ENCODE measurements at places on chromosomes 11 and 22. TPM values are rescaled to one million over a fixed set of nuclear protein-coding genes. Genes with fewer than 3 reads are reported as not detected.

- peak; percentile 17 for DNase-seq
These were observed 594 bp downstream of the MPST start for GRCh38 chr22:37020192-37020479.

DNA sequence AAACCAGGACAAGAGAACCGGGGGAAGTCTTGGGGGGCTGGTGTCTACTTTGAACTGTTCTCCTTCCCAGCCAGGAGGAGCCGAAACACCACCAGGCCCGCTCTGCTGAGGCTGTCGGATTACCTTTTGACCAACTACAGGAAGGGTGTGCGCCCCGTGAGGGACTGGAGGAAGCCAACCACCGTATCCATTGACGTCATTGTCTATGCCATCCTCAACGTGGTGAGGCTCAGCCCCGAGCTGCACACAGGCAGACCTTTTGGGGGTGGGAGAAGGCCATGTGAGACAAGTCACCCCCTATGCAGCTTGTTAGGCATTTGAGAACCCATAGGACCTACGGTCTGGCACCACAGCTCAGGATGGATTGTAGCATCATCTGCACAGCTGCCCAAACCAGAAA, 2.8 kb downstream of the HTR3A start:
- DNase-seq = no peak

DNA sequence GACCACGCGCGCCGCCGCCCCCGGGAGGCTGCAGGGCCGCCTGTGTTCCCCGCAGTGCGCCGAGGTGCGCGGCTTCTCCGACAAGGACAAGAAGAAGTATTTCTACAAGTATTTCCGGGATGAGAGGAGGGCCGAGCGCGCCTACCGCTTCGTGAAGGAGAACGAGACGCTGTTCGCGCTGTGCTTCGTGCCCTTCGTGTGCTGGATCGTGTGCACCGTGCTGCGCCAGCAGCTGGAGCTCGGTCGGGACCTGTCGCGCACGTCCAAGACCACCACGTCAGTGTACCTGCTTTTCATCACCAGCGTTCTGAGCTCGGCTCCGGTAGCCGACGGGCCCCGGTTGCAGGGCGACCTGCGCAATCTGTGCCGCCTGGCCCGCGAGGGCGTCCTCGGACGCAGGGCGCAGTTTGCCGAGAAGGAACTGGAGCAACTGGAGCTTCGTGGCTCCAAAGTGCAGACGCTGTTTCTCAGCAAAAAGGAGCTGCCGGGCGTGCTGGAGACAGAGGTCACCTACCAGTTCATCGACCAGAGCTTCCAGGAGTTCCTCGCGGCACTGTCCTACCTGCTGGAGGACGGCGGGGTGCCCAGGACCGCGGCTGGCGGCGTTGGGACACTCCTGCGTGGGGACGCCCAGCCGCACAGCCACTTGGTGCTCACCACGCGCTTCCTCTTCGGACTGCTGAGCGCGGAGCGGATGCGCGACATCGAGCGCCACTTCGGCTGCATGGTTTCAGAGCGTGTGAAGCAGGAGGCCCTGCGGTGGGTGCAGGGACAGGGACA, 2.7 kb downstream of the NLRP6 start:
- DNase-seq = no peak

GRCh38 chr11:86802146-86802545, 1.8 kb downstream of the PRSS23 start:
- no peak for DNase-seq

DNA sequence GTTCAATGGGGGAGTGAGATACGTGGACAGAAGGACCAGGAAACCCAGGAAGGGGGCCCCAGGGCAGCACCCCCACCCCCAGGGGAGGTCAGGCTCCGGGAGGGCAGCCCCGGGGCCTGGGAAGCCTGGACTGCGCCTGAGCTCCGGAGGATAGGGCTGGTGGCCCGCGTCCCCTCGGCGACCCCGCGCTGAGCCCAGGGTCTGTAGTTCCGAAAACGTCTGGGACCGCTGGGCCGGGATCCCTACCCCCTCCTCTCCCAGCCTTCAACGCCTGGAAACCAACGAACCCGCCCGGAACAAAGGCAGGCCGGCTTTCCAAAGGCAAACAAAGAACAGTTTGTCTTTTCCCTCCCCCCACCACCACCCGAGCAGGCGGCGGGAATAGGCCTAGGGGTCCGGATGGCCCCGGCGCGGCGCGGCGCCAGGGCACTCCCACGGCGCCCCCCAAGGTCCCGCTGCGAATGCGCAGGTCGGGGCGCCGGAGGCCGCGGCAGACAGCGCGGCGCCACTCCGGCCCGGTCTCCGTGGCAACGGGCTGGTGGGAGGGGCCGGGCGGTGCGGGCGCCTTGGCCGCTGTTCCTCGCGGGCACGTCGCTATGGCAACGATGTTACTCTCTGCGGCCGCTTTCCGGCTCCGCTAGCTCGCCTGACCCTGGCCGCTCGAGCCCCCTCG, 58.5 kb downstream of the IGLL1 start:
- DNase-seq = peak; percentile 81

DNA sequence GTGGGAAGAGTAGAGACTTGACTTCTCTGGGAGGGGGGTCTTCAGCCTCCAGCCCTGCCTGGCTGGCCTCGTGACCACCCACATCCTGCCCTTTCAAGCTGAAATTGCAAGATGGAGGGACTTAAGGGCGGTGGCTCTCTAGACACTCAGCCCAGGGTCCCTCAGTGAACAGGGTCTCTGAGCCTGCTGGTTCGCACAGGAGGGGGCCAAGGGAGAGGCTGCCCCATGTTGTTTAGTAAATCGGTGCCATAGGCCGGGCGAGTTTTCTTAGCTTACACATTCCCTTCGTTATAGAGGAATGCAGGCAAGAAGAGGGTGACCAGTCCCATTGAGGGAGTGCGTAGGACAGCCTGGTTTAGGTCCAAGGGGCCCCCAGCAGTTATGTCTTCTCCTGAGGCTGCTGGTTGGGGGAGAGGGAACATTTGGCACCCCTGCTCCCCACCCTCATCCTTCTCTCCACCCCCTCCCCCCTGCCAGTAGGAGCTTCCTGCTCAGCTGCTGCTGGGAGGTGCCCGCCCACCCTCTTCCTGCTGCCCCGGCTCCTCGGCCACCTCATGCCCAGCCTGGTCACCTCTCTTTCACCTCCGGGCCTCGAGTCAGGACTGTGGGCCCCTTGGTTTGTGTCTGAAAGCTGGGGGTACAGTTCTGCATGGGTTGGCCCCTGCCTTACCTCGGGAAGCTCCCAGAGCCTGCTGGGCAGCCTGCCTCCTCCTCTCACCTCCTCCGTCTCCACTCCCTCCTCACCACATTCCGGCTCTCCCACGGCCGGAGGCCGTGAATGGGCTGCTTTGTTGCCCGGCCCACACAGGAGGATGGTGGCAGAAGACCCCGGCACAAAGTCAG, 3.9 kb downstream of the FRMD8 start:
- DNase-seq = no peak

GRCh38 chr11:6505577-6506240, 8.6 kb downstream of the DNHD1 start:
- DNase-seq = peak; percentile 51

DNA sequence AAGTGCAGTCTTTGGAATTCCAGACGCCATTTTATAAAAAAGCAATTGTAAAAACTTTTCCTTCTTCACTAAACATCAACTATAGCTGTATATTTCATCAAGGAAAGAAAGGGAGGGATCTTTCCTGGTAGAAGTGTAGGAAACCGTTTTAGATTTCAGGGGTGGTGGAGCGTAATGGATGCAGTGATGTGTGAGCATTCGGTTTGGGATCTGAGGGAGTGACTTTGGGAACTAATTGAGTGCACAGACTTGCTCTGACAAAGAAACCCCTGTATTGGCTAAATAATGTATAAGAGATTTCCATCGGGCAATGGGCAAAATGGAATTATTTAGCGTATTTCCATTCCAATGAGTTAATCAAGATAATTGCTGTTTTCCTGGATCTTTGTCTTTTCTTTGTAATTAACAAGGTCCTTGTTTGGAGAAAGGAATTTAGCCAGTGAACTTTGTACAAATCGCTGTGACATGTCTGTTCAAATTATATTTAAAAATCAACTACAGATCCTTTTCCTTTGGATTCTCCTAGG, 125.0 kb upstream of the NARS2 start:
- no peak for DNase-seq

DNA sequence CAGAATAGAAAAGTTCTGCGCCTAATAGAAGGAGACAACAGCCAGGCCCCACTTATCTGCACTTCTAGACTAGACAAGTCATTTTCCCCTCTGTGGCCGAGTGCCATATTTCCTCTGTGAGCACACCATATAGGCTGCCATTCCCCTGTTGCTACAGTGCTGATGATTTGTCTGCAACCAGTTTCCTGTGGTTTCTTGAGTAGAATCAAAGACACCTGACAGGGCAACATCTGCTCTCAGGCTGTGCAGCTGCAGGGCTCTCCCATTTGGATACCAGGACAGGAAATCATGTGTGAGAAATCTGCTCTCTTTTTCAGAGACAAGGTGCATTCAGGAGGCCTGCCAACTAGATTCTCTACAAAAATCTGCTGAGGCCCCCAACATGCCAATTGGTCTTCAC, 879.3 kb downstream of the DLG2 start:
- DNase-seq = no peak

- DNase-seq = peak; percentile 66
These were observed 7.0 kb downstream of the FXYD2 start for GRCh38 chr11:117817368-117818040.

- no peak for DNase-seq
These were observed 51.8 kb upstream of the OR4B1 start for GRCh38 chr11:48164836-48165235.

DNA sequence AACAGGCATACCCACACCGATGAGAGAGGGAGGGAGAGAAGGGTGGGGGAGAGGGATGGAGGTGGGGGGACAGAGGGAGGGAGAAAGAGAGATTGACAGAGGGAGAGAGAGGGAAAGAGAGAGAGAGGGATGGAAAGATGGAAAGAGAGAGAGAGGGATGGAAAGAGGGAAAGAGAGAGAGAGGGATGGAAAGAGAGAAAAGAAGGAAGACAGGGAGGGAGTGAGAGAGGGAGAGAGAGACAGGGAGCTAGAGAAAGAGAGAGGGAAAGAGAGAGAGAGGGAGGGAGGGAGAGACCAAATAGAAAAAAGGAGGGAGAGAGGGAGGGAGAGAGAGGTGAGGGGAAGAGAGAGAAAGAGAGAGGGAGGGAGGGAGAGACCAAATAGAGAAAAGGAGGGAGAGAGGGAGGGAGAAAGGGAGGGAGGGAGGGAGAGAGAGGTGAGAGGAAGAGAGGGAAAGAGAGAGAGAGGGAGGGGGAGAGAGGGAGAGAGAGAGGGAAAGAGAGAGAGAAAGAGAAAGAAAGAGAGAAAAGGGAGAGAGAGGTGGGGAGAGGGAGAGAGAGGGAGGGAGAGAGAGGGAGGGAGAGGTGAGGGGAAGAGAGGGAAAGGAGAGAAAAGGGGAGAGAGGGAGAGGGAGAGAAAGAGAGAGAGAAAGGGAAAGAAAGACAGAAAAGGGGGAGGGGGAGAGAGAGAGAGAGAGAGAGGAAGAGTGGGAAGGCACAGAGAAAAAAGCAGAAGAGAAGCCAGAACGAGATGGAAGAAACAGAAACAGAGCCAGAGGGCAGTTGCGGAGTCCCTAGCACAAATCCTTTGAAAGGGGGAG, 23.8 kb downstream of the MB start:
- DNase-seq = no peak

GRCh38 chr11:9138612-9139579, 47.5 kb upstream of the SCUBE2 start:
- DNase-seq = peak; percentile 90

GRCh38 chr22:22684580-22685561, 40.5 kb downstream of the GGTLC2 start:
- peak; percentile 88 for DNase-seq

- DNase-seq = no peak
These were observed at the start of gene SPDYC for GRCh38 chr11:65170058-65170534. SPDYC (plus strand) TSS chr11:65170233; CDS start chr11:65171358, 1,125 bp downstream.

GRCh38 chr11:113419454-113420003, 31.9 kb downstream of the ANKK1 start:
- DNase-seq = no peak

- DNase-seq = peak; percentile 69
These were observed 5.4 kb upstream of the FTH1 start for GRCh38 chr11:61972672-61973475.

- no peak for DNase-seq
These were observed 29.4 kb downstream of the IL18 start for GRCh38 chr11:112134473-112134872.

DNA sequence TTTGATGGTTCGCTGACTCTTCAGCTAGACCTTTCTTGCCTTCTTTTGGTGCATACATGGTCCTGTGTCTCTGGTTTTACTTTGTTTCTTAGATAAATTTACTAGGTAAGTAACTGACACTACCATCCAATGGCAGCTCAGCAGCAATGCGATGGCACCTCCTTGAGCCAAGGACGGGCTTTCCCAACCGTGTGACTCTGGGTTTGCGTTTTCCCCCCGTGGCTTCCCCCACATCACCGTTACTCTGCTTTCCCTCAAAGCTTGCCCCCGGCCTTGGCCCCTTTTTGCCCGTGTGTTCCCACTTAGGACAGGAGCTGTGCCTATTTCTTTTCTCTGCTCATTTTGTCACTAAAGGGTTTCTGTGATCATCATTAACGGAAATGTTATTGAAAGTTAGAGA, 41.5 kb downstream of the TBC1D22A start:
- DNase-seq = no peak

DNA sequence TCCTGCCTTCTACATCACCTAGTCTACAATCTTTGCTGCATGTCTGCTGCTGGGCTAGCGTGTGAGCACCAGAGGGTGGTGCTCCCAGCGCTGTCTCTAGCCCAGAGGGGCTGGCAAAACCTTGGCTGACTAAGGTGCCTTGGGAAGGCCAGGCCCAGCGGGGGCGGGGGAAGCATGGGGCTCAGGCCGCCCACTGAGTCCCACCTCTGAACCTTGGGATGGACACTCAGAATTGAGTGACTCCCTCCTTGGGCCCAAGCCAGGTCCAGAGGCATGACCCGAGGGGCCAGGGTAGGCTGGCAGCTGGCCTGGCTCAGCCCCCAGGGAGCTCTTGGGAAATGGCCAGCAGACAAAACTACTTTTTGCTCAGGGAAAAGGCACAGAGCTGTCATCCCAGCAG, 7.6 kb upstream of the GAL3ST1 start:
- DNase-seq = no peak

NAALAD2 gene
- 2.8 TPM for total RNA-seq

NXPE4 gene
- total RNA-seq = not detected

B4GALNT4 gene
- total RNA-seq = 6.5 TPM

GTPBP1 gene
- 12.9 TPM for total RNA-seq

ALDH3B1 gene
- 17.0 TPM for total RNA-seq

BCO2 gene
- 1.2 TPM for total RNA-seq

Measured in H4 (cell line).